ENCODE measurements at places on chromosomes 3 and 15. TPM values are rescaled to one million over a fixed set of nuclear protein-coding genes. Genes with fewer than 3 reads are reported as not detected.
A peak's percentile ranks its signal among the peaks of the same experiment; 100 is the strongest.

GRCh38 chr3:177527182-177527581 is 329.9 kb upstream of the TBL1XR1 start:
- H3K27me3 ChIP-seq = no peaks in the 10 kb centered on the region
- H3K4me3 ChIP-seq = no peak overlapping the region
- DNase-seq = no peak
- H3K27ac ChIP-seq = no peak overlapping the region
- no peaks in the 10 kb centered on the region for H3K36me3 ChIP-seq

SLCO2A1 gene
- total RNA-seq = not detected

VEPH1 gene
- not detected for total RNA-seq

GRCh38 chr3:136595913-136596697 is 156.1 kb downstream of the STAG1 start:
- H3K4me3 ChIP-seq = no peak overlapping the region
- peaks cover 25% of the 10 kb centered on the region for H3K4me1 ChIP-seq
- no peak for DNase-seq
- peak overlapping the region; percentile 7 for H3K27ac ChIP-seq
- no peaks in the 10 kb centered on the region for H3K27me3 ChIP-seq
- H3K36me3 ChIP-seq = peaks cover 16% of the 10 kb centered on the region

- no peak overlapping the region for H3K27ac ChIP-seq
- no peaks in the 10 kb centered on the region for H3K4me1 ChIP-seq
- H3K4me3 ChIP-seq = no peak overlapping the region
- no peaks in the 10 kb centered on the region for H3K27me3 ChIP-seq
Observed at GRCh38 chr15:54119051-54119450, 140.8 kb downstream of the UNC13C start.

GRK7 gene
- total RNA-seq = 0.07 TPM

DNA sequence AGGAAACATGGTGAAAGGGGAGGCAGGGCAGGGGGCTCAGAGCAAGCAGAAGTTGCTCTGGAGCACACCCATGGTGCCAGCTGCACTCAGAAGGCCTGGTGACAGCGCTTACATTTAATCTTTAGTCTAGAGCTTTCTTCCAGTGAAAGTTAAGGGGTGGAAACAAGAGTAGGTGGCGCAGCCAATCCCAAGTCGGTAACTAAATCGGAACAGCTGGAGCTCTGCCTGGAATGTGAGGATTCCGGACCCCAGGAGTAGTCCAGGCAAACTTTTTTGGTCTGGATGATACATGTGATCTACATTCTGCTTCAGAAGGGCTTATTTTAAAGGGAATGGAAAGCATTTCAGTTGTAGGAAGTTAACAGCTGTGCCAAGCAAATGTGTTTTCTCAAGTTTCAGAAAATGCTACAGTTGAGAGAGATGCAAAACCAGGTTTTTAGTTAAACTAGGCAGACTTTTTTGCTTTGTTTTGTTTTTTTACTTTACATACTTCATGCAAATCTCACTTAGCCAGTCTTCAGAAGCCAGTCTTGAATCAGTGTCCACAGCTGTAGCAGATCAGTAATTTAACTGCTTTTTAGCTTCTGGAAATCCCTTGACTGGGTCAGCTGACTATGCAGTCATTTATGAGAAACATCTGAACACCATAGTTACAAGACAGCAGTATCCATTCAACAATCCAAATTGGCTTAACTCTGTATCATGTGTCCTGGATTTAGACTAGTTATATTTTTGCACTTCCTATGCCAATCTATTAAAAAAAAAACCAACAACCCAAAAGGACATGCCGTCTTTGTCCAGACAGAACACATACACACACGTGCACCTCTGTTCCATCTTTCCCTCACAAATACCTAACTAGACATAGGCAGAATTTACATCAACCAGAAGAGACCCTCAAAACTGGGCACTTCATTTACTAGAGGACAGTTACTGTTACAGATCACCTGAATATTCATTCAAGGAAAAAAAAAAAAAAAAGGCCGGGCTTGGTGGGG is 33.2 kb downstream of the ZNF106 start:
- no peak overlapping the region for H3K4me3 ChIP-seq
- peaks cover 1% of the 10 kb centered on the region for H3K36me3 ChIP-seq
- H3K27ac ChIP-seq = peak overlapping the region; percentile 4
- peaks cover 6% of the 10 kb centered on the region for H3K4me1 ChIP-seq
- DNase-seq = no peak

- no peak overlapping the region for H3K27ac ChIP-seq
- H3K27me3 ChIP-seq = peaks cover 14% of the 10 kb centered on the region
- peak; percentile 23 for DNase-seq
- no peaks in the 10 kb centered on the region for H3K36me3 ChIP-seq
- no peaks in the 10 kb centered on the region for H3K4me1 ChIP-seq
Observed at GRCh38 chr15:51121118-51121517, 26.4 kb upstream of the TNFAIP8L3 start.

DNA sequence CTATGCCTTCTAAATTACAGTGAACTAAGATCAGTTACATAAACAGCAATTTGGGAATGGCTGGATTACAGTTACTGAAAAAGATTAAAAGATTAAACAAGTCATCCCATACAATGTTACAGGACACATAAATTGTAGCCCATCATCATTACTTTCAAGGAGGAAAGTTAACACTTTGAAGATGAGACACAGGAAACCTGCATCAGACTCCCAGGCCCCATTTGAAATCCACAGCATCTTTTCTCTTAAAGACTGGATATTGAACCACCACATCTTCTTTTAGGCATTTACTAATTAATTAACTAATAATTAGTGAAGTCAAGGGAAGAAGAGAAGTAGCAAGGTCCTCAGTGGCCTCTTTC is 170.2 kb downstream of the PLCL2 start:
- H3K27me3 ChIP-seq = no peaks in the 10 kb centered on the region
- H3K27ac ChIP-seq = no peak overlapping the region
- H3K4me1 ChIP-seq = peaks cover 22% of the 10 kb centered on the region
- H3K36me3 ChIP-seq = peaks cover 57% of the 10 kb centered on the region
- no peak overlapping the region for H3K4me3 ChIP-seq

DNA sequence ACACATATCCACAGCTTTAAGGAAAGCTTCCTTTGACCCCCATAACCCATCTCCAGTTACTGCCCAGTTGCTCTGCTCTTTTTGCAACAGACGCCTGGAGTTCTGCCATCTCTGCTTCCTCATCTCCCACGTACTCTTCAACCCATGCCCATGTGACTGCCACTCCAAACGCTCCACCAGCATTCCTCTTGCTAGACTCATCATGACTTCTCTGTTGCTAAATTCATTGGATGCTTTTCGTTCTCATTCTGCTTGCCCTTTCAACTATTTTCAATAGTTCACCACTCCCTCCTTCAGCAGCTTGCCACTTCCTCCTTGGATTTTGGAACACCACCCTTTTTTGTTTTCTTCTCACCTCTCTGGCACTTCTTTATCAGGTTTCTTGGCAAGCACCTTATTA is 2.7 kb upstream of the KNSTRN start:
- peaks cover 13% of the 10 kb centered on the region for H3K36me3 ChIP-seq
- no peak for DNase-seq
- no peaks in the 10 kb centered on the region for H3K27me3 ChIP-seq
- H3K4me1 ChIP-seq = peaks cover 19% of the 10 kb centered on the region

DNA sequence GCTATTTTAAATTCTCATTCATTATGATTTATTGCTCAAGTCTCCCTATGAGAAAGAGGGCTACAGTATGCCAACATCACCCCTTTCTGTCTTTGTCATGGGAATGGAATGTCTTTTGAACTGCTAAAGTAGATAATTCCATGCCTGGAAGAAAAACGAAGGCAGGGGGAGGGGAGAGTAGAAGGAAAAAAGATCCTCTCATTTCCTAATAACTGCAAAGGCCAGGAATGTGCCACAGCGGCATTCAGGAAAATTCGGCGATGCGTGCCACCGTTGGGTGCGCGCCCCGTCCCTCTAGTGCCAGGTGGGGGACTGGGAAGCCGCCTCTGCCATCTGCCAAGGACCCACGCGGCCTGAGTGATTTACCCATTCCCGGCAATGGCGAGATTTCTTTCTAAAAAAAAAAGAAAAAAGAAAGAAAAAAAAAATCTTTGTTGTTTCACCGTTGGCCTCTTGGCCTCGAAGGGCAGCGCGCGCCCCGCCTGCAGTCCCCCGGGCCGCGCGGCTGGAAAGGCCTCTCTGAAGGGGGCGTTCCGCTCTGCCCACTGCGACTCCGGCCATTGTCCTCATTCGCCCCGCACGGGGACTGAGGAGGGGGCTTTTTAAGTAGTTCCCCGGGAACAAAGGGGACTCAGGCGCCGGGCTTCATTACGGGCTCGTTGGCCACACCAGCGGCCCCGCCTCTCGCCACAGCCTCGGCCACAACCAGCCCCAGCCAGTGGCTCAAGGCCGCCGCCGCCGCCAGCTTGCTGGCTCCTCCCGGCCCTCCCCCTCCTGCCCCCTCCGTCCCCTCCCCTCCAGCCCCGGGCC is 54.5 kb downstream of the CPN2 start:
- no peaks in the 10 kb centered on the region for H3K36me3 ChIP-seq
- H3K4me3 ChIP-seq = no peak overlapping the region
- DNase-seq = no peak
- H3K27me3 ChIP-seq = peaks cover 10% of the 10 kb centered on the region
- peaks cover 5% of the 10 kb centered on the region for H3K4me1 ChIP-seq

- DNase-seq = no peak
- no peaks in the 10 kb centered on the region for H3K4me1 ChIP-seq
- peaks cover 2% of the 10 kb centered on the region for H3K27me3 ChIP-seq
- H3K4me3 ChIP-seq = no peak overlapping the region
Observed at GRCh38 chr3:134018406-134018805, 11.3 kb downstream of the SLCO2A1 start.

All from activated CD8-positive, alpha-beta T cell treated with anti-CD3 and anti-CD28 coated beads for 36 hours (primary cell).